ENCODE measurements at places on chromosomes 2 and 18. TPM values are rescaled to one million over a fixed set of nuclear protein-coding genes. Genes with fewer than 3 reads are reported as not detected.

Gene TRABD2A
- 16.2 TPM for total RNA-seq

Gene NOSTRIN
- 1.9 TPM for total RNA-seq

Gene CFAP53
- 0.29 TPM for total RNA-seq

Gene CRYGC
- not detected for total RNA-seq

Gene RAB6D
- 0.02 TPM for total RNA-seq

Gene ITGB6
- 1.2 TPM for total RNA-seq

Gene UGT1A3
- not detected for total RNA-seq

Gene SPEG
- total RNA-seq: 12.6 TPM

Gene CTNNA2
- 0.33 TPM for total RNA-seq

Gene PLA2R1
- 2.2 TPM for total RNA-seq

Gene KLHL41
- 0.15 TPM for total RNA-seq

Gene SLC9A2
- total RNA-seq: 3.3 TPM

Gene TBC1D8
- total RNA-seq: 69.1 TPM

Gene UPP2
- not detected for total RNA-seq

Gene COPS9
- 238 TPM for total RNA-seq

Gene VWA3B
- total RNA-seq: 0.12 TPM

Gene RAD51AP2
- not detected for total RNA-seq

Gene FBXO15
- total RNA-seq: 0.61 TPM

Gene NRP2
- total RNA-seq: 133 TPM

Gene MRPL19
- total RNA-seq: 61.4 TPM

Gene SEMA4C
- 20.6 TPM for total RNA-seq

Gene IER3IP1
- total RNA-seq: 19.3 TPM

Gene ACAA2
- total RNA-seq: 51.6 TPM

Gene SERPINB13
- not detected for total RNA-seq

Gene TEX44
- total RNA-seq: not detected

Gene COX7A2L
- total RNA-seq: 157 TPM

Gene RSAD2
- 0.19 TPM for total RNA-seq

Gene PDCD1
- not detected for total RNA-seq

Gene RAPH1
- total RNA-seq: 6.5 TPM

Gene ABCB11
- 0.06 TPM for total RNA-seq

Gene SLC5A7
- not detected for total RNA-seq

Gene NEU4
- total RNA-seq: 0.28 TPM

Gene MAPRE3
- 11.4 TPM for total RNA-seq

Gene CELF4
- total RNA-seq: not detected

Gene GAREM1
- 8.2 TPM for total RNA-seq

Gene KCNF1
- total RNA-seq: 30.5 TPM

Gene MDH1B
- total RNA-seq: 1.4 TPM

Gene CYP1B1
- total RNA-seq: 5.1 TPM

Gene HOXD9
- 0.82 TPM for total RNA-seq

Gene UGT1A10
- not detected for total RNA-seq

Gene GPC1
- total RNA-seq: 245 TPM

Gene ACVR1C
- total RNA-seq: 0.01 TPM

Gene MC5R
- total RNA-seq: not detected

Gene ANKRD29
- total RNA-seq: 17.6 TPM

Gene ARHGEF33
- 0.11 TPM for total RNA-seq

Gene POTEJ
- total RNA-seq: not detected

Gene RIT2
- total RNA-seq: not detected

Gene MEP1B
- total RNA-seq: 0.05 TPM

Gene CREG2
- 9.3 TPM for total RNA-seq

Gene INSIG2
- total RNA-seq: 11.6 TPM

Gene POLR1A
- 22.4 TPM for total RNA-seq

Gene DLX1
- 2.8 TPM for total RNA-seq

Gene POTEC
- not detected for total RNA-seq

Gene SERPINB11
- not detected for total RNA-seq

Gene RAPGEF4
- total RNA-seq: 0.45 TPM
